ENCODE measurements at places on chromosomes 2 and 18.

- no peak for DNase-seq
These were observed 59.9 kb downstream of the TNP1 start for GRCh38 chr2:216799873-216800431.

DNA sequence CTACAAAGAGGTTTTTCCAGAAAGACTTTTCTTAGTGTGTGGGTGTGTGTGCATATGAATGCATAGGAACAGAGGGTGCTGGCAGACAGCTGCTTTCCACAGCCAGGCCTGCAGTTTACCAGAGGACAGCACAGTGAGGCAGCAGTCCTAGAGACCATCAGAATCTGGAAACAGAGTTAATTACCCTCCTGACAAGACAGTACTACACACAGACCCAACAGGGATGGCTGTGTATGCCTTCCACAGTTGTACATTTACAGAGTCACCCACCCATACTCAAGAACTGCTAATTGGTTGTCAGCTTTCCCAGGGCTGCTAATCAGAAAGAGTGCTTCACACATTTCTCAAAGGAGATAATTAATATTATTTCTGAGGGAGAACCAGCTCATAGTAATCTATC lies 104.7 kb downstream of the FEZ2 start:
- DNase-seq: no peak

DNA sequence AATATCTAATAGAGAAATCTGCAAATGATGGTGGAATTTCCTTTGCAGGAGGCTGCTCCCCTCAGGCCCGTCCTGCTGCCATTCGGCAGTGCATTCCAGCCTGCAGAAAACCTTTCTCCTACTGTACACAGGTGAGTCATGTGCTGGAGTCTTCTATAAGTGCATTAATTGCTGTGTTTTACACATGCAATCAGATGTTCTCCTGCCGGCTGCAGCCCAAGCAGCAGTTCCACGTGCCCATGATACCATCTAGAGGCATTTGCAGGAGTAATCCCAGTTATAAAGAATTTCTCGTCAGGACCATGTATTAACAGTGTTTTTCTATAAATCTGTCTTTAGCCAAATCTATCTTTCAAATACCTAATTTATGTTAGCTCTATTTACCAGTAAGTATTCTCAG lies 304.7 kb upstream of the HNMT start:
- DNase-seq: no peak

- DNase-seq: no peak
These were observed 26.6 kb downstream of the EML6 start for GRCh38 chr2:54750040-54750439.

DNA sequence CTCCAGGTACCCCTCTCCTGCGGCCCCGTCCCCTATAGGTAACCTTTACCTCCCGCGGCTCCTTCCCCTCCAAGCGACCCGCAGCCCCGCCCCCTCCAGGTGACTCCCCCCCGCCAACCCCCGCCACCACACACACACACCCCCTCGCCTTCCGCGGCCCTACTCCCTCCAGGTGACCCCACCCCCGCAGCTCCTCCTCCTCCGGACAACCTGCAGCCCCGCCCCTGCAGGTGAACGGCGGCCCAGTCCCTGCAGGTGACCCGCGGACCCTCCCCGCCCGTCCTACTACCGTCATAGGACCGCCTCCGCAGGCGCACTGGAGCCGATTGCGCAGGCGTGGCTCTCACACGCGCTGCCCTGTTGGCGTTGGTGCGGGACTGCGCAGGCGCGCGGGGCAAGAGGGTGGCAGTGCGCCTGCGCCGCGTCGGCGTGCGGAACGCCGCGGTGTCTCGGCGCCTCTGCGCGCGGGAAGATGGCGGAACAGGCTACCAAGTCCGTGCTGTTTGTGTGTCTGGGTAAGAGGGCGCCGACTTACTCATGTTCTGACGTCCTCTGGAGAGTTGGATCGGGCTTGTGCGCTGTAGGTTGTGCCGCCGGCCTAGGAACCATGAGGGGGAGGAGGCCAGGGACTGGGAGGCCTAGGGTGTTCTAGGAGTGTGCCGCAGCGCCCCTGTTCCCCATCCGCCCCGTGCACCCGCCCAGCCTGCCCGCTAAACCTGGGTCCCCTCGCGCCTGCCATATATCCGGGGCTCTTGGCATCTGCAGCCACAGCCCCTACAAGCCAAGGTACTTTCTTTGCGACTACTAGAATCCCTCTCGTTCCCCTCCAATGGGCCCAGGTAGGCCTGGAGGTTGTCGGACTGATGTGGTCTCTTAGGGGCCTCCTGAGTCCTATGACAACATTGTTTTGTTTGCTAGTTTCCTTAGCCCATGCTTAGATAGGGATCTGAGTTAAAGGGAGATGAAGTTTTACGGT lies at the start of gene ACP1:
Gene ACP1, plus strand, starts transcription at position 455 of the 976 bp plus-strand sequence. Its CDS starts 18 bp downstream, at position 473.
- peak; percentile 96 for DNase-seq

- no peak for DNase-seq
These were observed 4.2 kb downstream of the MEIS1 start for GRCh38 chr2:66438891-66439811.

DNA sequence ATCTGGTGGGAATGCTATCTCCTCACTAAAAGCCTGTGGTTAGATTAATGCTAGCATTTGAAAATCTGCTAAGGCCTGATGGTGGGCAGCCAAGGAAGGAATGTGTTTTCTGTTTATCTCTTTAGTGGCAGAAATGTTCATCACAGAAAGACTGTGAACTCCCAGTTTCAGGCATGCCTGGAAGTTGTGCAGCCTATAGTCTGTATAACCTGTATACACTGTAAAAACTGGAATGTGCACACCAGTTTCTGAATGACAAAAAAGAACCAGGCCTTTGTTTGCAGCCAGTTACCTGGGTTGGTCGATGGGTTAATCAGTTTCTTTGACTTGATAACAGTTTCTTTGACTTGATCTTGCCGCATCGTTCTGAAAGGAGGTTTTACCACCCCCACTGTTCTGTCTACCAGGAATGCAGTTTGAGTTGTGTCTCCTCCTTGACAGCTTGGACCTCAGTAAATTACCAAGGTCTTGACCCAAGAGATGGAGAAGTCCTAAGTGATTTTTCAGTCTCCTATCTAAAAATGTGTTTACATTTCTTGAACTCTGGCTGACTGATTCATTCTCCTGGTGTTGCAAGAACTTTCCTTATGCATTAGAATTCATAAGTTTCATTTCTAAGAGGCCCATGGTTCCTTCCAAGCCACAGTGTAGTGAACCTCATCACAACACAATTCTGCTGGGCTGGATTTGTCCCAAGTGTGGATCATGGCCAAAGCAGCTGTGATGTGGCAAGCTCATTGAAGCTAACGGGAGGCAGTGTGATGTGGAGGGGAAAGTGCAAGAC lies 62.2 kb downstream of the KIAA2012 start:
- no peak for DNase-seq

- DNase-seq: no peak
These were observed 901 bp downstream of the SPOPL start for GRCh38 chr2:138502255-138503086.

DNA sequence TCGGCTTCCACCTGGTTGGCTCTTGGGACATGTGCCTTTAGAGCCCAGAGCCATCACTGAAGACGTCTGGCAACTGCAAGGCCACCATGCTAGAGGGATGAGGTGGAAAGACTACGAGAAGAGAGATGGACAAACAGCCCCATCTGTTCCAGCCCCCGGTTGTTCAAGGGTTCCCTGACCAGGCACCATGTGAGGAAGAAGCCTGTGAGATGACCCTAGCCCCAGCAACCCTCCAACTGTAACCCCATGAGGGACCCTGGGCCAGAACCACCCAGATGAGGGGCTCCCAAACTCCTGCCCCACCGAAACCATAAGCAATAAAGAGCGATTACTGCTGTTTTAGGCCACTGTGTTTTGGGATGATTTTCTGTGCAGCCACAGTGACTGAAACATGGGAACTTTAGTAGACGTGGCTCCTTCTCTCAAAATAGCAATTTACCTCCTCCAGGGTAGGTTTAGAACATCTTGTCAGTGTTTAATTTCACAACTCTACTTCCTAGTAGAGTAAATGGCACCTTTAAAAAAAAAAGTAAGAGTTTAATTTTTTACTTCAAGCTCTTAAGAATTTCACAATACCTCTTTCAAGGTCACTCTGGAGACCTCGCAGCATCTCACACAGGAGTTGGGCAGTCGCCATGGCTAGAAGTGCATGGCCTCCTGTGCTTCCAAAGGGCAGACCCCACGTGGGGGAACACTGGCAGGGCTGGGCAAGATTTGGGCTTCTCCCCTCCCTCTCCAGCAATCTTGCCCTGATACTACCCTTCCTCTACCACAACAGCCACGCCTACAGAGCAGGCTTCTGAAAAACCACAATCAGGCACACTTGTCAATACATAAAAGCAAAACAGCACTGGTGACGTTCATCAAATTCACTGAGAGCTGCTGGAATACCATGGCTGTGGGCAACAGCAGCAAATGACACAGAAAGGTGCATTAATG lies 48.8 kb downstream of the TMEM163 start:
- peak; percentile 33 for DNase-seq

DNA sequence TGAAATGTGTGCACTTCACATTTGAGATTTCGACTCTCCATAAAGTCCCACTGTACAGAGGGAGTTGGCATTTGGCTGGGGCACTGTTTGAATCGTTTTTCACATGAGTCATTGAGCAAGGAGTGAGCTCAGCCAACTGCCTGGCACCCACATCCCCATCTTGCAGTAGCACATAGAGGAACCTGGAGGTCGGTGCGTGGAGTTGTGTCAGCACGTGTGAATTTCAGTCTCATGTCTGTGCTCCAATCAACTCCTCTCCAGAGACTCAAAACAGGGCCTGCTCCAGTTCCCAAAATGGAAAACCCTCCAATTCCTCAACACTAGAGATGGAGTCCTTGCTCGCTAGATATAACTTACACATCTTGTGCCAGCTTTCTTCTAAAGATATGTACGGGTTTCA lies 126.8 kb upstream of the CAPN13 start:
- no peak for DNase-seq

Measured in naive B cell (primary cell).